ENCODE measurements at places on chromosomes 16 and 17.

DNA sequence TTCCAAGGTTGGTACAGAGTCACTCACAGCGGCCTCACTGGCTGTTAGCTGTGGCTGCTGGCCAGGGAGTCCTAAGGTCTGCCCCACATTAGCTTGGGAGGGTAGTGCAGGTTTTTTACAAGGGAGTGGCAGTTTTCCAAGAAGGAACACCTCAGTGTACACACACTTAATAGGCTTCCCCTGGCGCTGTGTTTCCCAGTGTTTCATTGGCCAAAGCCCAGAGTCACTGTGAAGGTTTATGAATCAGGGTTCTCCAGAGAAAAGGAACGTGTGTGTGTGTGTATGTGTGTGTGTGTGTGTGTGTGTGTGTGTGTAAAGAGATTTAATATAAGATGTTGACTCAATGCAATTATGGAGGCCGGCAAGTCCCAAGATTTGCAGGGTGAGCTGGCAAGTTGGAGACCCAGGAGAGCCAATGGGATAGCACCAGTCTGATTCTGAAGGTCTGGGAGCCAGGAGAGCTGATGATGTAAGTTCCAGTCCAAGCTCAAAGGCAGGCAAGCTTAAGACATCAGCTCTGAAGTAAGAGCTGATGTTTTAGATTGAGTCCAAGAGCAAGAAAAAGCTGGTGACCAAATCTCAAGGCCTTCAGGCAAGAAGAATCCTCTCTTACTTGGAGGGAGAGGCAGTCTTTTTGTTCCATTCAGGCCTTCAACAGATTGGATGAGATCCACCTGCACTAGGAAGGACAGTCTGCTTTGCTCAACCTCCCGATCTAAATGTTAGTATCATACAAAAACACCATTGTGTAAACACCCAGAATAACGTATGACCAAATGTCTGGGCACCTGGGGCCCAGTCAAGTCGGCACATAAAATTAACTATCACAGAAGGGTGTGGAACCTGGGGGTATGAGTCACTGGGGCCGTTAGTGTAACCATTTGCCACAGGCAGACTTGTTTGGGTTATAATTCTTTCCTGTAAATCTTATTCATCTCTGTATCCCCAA, 206.8 kb downstream of the PRKCA start:
- DNase-seq: no peak

- no peak for DNase-seq
Measured at GRCh38 chr17:39981207-39981741, 667 bp downstream of the PSMD3 start.

GRCh38 chr17:81556863-81557262, 4.7 kb upstream of the FAAP100 start:
- DNase-seq: no peak

DNA sequence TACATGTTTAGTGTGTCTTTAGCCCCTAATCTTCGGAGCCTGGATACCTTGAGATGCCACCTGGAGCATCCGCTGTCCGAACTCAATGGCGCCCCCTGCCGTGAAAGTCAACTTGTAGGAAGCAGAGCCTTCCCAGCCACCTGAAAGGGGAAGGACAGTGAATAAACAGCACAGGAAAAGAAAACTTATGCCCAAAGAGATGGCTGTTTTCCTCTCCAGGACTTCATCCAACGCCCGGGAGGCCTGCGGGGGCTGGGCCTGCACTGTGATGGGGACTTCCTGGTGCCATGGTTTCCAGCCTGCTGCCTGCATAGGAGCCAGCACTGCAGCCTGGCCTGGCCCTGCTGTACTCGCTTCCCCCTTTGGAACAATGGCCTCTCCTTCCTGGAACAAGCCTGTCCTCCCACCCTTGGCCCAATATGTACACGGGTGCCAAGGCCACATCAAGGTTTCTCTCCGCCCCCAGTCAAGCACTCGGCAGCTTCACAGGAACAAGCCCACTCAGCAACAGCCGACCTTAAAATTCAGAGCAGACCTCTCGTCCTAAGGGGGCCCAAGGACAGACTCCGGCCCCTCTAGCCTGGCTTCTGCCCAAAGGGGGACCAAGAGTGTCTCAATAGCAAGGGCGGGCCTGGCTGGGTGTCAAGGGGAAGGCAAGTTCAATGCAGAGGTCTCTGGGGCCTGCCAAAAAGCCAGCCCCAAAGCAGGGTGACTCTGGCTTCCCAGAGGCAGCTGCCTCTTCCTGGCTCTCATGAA, 4.5 kb upstream of the UNC13D start:
- DNase-seq: peak; percentile 77

DNA sequence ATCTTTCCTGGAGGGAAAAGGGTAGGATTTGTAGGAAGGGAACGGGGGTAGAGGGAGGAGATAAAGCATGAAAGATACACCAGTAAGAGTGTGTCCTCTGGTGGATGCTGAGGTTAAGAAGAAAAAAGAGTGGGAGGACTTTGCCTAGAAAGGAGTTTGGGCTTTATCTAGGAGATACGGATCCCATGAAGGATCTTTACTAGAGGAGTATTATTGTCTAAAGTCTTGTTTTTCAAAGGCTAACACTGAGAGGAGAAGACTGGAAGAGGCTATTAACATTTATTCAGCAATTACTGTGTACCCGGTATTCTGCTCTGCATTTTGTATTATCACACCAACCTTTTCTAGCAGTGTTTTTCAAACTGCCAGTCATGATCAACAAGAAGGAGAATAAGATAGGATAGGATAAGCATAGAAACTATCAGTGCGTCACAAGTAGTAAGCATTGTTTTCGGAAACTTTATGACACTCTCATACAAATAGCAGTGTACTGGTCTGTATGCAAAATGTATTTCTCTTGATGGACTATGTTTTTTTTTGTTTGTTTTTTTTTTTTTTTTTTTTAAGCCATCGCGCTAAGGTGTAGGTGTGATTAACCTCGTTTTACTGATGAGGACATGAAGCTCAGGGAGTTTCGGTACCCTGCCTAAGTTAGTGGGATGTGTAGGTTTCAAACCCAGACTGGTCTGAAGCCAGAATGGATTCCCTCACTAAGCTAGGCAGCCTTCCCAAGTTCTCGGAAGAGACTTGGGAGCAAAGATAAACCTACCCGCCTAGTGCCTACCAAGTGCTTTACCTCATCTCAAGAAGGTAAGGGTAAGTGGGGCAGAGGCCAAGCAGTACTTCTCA, 1.3 kb upstream of the SP2 start:
- DNase-seq: no peak

DNA sequence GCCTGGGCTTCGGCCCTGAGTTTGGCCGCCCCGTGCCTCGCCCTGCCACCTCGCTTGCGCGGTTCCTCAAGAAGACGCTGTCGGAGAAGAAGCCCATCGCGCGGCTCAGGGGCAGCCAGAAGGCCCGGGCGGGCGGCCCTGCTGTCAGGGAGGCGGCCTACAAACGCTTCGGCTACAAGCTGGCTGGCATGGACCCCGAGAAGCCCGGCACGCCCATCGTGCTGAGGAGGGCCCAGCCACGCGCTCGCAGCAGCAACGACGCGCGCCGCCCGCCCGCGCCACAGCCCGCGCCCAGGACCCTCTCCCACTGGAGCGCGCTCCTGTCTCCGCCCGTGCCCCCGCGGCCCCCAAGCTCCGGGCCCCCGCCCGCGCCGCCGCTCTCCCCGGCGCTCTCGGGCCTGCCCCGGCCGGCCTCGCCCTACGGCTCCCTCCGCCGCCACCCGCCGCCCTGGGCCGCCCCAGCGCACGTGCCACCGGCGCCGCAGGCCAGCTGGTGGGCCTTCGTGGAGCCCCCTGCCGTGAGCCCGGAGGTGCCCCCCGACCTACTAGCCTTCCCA, 12.0 kb downstream of the MYO15A start:
- no peak for DNase-seq

DNA sequence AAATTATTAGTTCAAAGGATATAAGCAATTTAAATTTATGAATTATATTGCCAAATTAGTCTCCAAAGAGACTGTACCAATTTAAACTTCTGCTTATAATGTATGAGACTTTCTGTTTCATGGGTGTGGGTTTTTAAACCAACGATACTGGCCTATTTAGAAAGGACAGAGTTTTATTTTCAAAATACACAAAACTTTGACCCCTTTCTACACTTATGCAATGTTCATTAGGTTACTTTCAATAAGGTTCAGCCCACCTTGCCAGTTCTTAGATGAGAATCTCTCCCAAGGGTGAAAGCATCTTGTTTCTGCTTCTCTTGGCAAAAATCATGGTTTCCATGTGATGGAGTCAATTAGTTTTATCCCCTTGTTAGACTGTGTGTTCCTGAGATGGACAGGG, 84.7 kb downstream of the MYO1D start:
- no peak for DNase-seq

DNA sequence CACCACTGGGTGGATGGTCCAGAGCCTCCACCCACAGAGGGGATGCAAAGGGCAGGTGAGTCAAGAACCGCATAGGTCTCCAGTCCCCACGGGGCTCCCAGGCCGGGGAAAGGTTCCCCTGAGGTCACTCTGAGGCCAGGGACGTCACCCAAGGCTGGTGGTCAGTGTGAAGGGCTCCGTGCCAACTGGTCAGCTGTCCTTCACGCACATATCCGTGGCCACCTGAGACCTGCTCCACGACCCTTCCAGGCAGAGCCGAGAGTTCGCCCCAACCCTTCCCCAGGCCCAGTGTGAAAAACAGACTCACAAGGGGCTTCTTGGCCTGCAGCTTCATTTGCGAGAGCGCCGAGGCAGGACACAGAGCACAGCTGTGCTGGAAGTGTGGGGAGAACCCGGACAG, 2.8 kb downstream of the TSR3 start:
- DNase-seq: no peak

DNA sequence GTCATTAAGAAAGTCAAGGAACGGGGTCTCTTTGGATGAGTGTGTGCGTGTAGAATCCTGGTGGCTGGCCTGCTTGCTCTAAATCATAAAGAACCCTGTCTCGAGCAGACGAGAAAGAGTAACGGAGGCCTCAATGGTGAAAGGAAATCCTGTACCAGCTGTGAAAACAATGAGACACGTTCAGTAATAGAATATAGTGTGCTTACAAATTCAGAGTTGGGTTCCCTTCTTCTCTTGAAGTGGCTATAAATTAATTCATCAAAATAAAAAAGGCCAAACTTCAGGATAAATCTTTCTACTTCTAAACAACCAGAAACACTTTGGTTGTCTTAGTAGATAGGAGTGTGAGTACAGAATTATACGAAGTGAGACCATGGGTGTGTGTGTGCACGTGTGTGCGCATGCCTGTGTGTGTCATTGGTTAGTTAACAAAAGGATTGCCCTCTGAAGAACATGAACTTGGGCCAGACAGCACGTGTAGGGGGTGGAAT, 48.5 kb downstream of the WWOX start:
- no peak for DNase-seq

DNA sequence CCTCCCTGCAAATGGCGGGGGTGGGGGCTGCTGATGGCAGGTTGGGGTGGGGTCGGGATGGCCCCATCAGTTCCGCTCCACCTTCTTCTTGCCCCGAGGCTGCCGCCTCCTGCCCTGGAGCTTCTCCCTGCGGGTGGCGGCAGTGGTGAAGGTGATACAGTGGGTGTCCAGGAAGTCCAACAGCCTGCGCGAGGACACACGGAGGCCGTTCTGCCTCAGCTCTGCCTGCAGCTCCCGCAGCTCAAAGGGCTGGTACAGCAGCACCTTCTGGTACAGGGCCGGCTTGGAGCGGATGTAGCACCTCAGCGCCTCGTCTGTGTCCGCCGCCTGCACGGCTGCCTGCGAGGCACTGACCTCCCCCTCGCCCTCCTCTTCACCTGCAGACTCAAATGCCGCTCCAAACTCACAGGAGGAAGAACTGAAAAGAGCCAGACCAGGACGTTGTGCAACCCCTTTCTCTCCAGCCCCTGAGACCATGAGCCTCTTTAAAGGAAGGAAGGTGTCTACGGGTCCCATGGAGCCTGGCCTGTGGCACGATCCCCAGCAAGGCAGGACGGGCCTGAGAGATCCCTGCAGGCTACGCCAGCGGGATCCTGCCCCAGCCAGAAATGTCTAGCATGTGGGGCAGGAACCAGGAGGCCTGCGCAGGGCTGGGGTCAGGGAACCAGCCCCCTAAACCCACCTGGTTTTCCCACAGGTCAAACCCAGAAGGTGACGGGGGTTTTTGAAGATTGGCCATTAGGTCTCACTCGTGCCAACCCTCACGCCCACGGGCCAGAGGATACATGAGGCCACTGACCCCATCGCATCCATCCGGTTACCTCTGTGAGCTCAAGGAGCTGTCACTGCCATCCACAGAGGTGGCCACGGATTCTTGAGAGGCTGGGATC, 5.3 kb upstream of the NLRC3 start:
- no peak for DNase-seq

DNA sequence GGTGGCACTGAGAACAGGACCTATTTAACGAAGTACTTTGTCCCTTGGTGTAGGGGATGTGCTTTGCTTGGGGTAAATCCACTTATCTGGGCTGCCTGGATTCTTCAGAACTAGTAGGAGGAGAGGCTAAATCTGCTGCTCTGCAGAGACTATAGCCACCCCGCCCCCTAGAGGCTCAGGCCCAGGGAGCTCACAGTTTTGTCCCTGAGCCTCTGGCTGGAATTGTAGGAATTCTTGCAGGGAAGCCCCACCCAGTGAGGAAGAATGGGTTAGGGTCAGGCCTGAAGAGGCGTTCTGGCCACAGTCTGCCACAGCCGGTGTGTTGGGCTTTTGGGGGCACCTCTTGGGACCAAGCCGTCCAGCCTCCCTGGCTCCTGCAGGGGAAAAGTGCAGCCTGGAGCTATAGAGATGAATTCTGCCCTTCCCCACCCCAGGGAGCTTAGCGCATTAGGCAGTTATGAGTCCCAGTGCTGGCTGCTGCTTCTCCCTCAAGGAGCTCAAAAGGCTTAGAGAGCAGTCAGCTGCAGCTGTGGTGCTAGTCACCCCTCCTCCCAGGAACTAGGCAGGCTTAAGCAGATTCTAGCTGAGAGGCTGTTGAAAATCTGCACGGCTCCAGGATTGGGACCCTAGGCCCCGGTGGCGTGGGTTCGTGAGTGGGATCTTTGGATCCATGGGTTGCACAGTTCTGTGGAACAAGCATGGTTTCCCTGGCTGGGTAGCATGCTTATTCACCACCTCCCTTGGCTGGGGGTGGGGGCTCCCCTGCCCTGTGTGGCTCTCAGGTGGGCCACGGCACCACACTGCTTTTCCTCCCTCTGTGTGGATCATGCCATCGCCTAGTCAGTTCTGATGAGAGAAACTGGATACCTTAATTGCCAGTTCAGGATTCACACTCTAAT, 237.4 kb upstream of the TOM1L1 start:
- no peak for DNase-seq

DNA sequence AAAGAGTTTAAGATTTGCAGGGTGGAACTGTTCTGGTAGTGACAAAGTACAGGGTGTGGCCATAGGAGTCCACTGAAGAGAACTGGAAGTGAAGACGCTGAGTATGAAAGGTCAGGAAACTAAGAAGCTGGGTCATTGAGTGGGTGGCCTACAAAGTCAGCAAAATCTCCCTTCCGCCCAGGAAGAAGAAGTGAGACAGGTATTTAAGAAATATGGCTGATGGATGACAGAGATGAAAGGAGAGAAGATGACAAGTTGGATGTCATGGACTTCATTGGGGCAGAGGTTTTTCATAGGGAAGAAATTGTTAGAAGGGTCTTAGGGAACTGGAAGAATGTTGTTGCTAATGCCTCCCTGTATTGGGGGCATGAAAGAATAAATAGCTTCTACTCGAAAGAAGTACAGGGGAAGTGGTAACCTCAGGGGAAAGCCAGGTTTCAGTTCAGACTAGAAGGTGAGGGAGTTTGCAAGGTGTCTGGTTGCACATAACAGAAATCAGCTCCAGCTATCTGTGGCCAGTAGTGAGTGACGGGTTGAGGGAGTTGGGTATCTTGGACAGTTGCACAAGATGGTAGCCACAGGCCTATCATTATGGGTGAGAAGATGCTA, 33.6 kb upstream of the MED13 start:
- DNase-seq: peak; percentile 81
